Thoracic aorta (tissue), 2 donors: ENCODE measurements at places on chromosomes 16 and 17. TPM values are rescaled to one million over a fixed set of nuclear protein-coding genes. Genes with fewer than 3 reads are reported as not detected.

The SDR42E1 gene
- 0.41 TPM for total RNA-seq

GRCh38 chr17:17480593-17481148 is 3.9 kb downstream of the MED9 start:
- no peak for DNase-seq
- peaks cover 5% of the 10 kb centered on the region for H3K36me3 ChIP-seq
- H3K4me1 ChIP-seq: peaks cover 29% of the 10 kb centered on the region

DNA sequence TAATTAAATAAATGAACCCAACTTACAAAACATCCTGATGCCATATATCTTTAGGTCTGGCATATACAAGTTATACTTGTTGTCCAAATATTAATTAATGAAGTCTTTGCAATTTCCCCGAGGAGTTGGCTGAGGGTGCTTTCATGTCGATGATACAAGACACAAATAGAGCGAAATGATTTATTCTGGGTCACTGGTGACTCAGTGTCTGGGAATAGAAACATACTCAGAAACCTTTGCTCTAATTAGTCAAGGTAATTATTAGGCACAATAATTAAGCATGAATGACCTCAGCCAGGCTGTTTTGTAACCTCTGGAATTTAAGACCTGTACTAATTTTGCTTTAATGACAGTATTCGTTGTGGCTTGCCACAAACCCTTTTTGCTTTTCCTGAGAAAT is 37.0 kb upstream of the HAPSTR1 start:
- H3K36me3 ChIP-seq: no peaks in the 10 kb centered on the region
- no peak overlapping the region for H3K4me3 ChIP-seq
- no peaks in the 10 kb centered on the region for H3K4me1 ChIP-seq

The WNT3 gene
- 0.35 TPM for total RNA-seq

The CA4 gene
- total RNA-seq: 1.2 TPM

The MYOCD gene
- total RNA-seq: 113 TPM

DNA sequence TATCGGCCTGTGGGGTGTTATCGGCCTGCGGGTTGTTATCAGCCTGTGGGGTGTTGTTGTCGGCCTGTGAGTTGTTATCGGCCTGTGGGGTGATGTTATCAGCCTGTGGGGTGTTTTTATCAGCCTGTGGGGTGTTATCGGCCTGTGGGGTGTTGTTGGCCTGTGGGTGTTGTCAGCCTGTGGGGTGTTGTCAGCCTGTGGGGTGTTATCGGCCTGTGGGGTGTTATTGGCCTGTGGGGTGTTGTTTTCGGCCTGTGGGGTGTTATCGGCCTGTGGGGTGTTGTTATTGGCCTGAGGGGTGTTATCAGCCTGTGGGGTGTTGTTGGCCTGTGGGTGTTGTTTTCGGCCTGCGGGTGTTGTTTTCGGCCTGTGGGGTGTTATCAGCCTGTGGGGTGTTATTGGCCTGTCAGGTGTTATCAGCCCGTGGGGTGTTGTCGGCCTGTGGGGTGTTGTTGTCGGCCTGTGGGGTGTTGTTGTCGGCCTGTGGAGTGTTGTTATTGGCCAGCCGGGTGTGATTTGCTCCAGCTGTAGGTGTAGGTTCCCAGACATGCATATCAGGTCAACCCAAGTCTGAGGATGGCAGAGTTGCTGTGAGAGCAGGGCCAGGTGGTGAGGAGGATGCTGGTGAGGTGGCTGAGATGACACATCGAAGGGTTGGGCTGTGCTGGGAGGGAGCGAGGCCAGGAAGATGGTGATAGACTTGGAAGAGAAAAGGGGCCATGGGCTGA is 7.1 kb downstream of the TRARG1 start:
- no peak overlapping the region for H3K4me3 ChIP-seq
- no peaks in the 10 kb centered on the region for H3K27me3 ChIP-seq
- H3K4me1 ChIP-seq: no peaks in the 10 kb centered on the region
- no peak overlapping the region for H3K27ac ChIP-seq
- DNase-seq: no peak

DNA sequence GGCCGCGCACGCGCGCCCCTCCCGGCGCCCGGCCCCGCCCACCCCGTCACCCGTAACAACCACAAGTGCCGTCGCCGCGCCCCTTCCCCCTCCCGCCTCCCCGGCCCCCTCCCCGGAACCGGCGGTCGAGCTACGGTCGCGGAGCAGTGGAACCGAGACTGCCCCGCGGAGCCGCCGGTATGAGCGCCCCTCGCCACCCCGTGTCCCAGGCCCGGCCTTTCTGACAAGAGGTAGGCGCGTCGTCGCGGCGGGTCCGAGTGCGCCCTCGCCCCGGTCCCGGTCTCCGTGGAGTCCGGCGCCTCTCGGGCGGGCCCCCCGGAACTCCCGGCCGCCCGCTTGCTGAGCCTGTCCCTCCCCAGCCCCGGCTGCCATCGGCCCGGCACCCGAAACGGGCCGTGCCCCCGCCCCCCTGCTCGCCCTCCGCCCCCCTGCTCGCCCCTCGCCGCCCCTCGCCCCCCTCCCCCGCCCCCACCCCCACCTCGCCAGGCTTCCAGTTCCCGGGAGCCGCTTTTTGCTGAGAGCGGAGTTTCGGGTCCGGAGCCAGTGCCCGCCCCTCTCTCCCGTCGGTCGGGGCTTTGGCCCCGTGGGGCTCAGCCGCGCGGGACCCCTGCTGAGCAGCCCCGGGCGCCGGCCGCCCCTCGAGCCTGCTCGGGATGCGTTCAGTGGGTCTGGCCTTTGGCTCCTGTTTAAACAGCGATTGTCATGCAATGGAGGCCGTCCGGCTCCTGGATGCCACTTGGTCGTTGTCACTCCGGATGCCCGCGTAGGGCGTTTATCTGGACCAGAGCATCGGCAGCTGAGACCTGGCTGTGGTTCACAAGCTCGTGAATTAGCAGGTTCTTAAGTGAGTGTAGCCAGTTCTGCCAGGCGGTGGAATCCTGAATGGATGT is at the start of gene SEC14L1:
Gene SEC14L1 (plus strand): TSS at position 92 of the 890 bp plus-strand sequence. CDS start 2,628 bp downstream, outside the sequence.
- peaks cover 17% of the 10 kb centered on the region for H3K4me1 ChIP-seq
- H3K4me3 ChIP-seq: peak within 1 kb of the TSS; percentile 95
- no peak for DNase-seq
- no peaks in the 10 kb centered on the region for H3K36me3 ChIP-seq
- H3K27ac ChIP-seq: peak within 1 kb of the TSS; percentile 94
- H3K27me3 ChIP-seq: no peaks in the 10 kb centered on the region
